ENCODE measurements at places on chromosomes 6 and 20.

DNA sequence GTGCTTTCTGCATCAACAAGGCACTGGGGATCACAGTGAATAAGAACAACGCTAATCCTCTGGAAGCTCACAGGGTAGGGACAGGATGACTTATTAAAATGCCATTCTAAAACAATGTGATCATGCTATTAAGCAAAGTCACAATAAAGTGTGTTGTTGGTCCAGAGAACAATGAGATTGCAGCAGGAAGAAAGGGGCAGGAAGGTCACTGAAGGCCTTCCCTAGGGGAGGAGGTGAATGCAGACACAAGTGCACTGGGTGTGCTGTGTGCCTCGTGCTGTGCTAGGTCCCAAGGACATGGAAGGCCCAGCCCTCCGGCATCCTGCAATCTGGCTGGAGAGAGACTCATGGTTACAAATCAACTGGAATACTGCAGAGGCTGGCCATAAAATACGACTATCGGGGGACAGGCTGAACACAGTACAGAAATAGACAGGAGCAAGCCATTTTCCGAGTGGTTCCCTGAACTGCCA lies 55.7 kb downstream of the LYRM4 start:
- no peak for DNase-seq

DNA sequence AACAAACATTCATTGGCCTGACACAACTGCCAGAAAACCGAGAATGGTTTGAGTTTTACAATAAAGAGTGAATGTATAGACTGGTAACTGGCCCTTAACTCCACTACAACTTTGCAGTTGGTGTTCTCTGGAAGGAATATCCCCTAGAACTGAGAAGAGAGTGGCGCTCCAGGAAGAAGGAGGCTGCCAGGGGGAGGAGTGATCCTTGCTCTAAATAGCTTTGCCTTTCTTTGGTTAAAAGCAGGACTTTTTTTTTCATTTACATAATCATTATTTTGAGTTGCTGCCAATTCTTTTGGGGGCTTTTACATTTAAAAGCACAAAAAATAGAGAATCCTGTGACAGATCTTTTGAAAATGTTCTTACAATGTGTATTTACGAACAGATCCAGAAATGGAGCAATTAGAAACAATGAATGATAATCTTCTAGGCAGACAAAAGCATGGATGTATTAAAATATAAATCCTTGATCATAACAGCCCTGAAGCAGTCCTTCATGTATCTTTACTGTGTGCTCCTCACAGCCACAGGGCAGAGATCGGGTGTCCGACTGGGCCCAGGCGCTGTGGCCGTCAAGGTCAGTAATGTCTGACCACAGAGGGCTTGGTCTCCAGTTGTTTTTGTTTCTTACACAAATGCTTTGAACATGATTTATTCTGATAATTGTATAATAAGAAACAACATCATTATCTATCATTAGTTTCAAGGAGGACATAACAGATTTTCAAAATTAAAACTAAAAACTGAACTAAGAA lies 612.2 kb downstream of the HDGFL1 start:
- DNase-seq: no peak

GRCh38 chr6:105646391-105646867 lies 243.5 kb upstream of the PREP start:
- DNase-seq: no peak

GRCh38 chr6:140979642-140980091 lies 1153.1 kb upstream of the GJE1 start:
- DNase-seq: no peak

DNA sequence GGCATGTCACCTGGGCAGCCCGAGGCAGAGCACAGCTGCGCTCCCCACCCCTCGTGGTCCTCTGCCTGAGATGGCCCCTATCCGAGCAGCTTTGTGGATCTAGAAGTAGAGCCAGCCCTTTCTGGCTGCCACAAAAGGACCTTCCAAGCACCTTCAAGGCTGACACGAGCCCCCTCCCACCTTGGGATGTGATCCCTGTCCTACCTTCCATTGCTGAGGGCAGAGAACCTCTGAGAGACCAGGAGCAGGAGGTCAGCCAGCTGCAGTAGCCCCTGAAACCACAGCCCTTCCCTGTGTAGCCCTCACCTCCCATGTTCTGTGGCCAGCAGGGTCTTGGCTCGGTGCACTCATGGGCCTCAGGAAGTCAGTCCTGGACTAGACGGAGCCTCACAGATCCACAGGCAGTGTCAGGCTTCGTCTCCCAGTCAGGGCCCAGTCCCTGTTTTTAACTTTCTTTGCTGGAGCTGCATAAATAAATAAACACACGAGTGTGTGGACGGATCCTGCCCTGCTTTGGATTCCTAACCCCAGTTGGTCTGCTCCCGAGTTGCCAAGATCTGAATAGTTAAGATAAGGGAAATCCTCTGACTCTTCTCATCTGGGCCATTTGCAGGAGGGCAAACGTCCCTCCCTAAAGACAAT lies 507.7 kb downstream of the PREX1 start:
- DNase-seq: peak; percentile 11

DNA sequence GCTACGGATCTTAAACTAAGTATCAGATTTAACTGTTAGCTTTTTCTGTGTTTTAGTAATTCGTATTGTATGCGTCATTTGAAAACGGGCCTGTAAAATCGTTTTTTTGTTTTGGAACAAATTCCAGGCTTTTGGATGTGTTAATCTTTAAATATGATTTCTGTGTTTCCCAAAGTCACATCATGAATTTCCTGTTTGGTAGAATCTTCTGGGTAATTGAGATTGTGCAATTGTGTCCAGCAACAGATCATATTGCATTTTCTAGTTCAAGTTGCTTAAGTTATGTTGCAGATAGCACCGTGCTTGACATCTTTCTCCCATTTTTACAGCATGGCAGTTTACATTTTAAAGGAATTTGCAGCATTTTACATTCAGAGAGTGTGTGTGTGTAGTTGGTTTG lies 1.9 kb downstream of the MAPK14 start:
- DNase-seq: no peak

DNA sequence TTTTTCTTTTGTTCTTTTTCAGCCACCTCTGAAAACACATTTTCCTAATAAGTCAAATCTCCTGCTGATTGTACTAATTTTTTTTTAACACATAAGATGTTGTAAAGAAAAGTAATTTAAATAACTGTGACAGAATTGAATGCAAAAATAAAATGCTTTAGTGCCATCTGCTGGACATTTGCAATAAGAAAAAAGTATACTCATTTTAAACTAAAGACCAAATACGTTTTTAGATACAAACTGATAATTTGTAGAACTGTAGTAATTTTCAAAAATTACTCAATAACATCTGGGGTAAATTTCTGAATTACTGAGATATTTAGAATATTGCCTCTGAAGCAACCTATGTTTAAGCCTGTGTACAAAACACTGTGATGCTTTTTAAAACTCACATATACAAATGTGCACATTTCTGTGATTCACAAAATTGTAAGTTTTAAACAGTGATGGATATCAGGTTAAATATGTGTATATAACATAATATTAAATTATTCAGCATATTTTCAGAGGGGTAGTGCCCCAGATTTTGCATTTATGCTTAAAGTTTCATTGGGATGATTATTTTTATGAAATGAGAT lies 198.7 kb downstream of the RIMS1 start:
- no peak for DNase-seq

DNA sequence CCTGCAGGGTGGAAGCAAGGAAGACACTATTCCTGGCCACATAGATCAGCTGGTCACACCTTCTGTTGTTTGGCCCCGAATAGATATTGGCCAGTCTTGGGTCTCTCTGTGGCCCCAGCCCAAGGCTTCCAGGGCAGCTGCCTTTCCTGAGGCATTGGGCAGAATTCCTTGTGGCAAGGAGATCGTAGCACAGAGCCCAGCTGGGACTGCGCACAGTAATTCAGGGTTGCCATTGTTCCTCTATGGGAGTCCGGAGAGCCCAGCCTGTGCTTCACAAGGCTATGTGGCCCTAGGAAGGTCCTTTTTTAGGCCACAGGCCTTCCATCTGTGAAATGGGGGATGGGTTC lies 6.9 kb downstream of the SGK2 start:
- DNase-seq: no peak

DNA sequence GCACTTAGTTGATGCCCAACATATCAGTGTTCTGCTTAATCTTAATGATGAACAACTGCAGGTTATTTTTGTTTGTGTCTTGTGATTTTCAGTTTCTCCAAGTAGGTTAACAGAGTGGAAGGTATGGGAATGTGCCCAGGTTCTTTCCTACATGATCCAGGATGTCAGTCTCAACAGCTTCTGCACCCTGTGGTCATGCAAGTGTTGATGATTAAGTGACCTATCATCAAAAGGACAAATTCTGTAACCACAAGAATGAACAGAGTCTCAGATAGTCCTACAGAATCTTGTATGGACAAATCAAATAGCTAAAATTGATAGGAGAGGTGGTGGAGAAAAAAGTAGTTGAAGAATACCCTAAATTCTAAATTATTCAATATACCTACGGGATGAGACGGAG lies 26.1 kb downstream of the MAN1A1 start:
- DNase-seq: no peak

DNA sequence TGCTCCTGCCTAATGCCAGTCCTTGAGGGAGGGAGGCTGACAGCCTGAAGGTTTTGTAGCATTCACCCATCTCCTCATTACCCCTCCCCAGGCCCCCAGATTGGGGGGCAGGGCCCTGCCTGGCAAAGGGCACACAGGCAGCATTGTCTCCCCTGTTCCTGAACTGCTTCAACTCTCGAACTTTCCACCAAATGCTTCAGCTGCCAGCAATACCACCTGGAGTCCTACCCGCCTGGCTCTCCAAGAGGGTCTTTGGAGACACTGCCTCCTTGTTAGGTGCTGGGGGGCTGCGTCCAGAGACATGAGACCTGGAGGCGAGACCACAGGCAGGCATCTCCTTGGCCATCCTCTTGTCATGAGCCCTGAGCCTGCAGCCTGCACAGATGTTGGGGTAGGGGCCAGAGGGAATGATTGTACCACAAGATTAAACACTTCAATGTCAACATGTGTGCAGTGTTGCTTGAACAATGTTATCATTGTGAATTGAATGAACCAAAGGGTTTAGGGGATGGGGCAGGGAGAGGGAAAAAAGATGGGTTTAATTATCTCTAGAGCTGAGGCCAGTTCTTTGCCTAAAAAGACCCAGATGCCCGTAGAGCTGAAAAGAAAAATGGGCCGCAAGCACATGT lies 25.0 kb downstream of the BMP7 start:
- DNase-seq: no peak

DNA sequence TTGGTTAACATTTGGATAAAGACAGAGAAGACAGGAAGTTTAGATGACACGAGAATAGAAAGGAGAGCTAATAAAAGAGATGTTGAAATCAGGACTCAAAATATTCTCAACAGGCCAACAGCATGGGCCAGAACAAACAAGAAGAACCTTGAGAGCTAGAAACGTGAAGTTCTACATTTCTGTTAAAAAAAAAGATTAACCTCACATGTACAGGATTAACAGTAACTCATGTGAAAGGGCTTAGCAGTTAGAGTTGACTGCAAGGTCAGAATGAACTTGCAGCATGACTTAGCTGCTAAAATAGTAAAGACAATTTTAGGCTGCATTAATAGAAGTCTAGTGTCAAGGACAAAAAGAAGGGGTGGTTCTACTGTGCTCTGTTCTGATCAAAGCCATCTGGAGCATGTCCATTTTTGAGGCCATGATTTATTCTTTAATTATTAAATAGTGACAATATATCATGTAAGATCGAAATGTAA lies 331.1 kb upstream of the HSF2 start:
- DNase-seq: no peak

GRCh38 chr6:99309557-99309956 lies 39.9 kb downstream of the FAXC start:
- DNase-seq: no peak

DNA sequence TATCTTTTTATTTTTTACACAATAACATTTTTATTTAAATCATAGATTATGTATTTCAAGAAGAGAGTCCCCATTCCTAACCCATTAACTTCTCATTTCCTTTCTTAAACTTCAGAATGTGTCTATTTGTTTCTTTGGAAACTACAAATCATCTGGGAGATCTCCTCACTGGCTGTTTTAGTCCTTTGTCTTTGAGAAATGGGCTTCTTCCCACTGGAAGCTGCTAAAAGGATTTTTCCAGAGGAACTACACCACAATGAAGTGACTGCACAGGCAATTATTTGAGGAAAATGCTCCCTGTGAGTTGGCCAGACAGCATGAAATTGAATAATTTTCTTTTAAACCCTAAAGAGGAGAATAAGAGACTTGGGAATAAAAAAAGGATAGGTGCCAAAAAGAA lies 119.1 kb downstream of the TENT5A start:
- DNase-seq: no peak

DNA sequence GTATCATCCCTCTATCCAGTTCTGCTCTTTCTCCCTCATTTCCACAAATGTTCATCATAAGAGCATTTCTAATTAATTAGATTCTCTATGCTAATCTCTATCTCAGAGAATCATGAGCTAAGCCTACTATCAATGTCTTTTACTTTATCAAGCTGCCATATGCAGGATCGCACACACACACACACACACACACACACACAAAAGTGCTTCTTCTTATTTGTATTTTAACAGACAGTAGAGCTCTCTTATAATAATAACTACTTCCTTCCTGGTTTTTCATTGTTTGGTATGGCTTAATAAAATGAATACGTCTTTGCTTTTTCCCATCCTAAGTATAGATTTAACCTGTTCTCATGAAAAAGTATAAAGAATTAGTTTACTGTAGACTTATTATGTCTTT lies 170.2 kb downstream of the HAO1 start:
- DNase-seq: no peak

DNA sequence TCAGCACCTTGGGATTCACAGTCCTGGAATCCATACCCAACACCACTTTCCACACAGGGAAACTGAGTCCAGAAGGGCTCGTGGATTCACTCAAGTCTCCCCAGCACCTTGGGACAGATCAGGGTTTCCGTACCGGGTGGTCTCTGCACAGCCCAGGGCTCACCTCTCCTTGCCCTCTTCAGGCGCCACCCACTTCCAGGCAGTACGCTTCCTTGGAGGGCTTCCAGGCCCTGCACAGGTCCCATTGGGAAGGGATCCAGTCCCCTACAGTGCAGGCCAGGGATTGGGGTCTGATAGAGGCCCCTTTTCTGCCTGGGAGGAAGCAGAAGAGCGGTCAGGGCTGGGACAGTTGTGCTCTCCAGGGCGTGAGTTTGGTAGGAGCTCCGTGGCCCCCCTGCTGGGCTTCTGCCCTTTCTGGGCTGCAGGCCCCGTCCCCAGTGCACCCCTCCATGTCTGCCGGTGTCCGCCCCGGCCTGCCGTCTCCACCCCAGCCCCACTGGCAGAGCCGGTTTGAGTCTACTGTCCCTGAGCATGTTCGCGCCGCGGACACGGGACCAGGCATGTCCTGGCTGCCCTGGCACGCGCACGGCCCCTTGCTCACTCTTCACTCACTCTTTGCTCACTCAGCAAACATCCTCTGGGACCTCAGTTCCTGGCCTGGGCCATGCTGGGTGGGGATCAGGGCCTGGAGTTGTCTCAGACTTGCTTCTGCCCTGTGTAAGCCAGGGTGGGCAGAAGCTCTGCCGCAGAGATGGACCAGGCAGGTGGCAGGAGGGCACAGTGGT lies 12.6 kb downstream of the SRC start:
- no peak for DNase-seq
